Upper lobe of right lung (tissue), 1 donor: ENCODE measurements at places on chromosomes 1 and 21. TPM values are rescaled to one million over a fixed set of nuclear protein-coding genes. Genes with fewer than 3 reads are reported as not detected.
A peak's percentile ranks its signal among the peaks of the same experiment; 100 is the strongest.

DNA sequence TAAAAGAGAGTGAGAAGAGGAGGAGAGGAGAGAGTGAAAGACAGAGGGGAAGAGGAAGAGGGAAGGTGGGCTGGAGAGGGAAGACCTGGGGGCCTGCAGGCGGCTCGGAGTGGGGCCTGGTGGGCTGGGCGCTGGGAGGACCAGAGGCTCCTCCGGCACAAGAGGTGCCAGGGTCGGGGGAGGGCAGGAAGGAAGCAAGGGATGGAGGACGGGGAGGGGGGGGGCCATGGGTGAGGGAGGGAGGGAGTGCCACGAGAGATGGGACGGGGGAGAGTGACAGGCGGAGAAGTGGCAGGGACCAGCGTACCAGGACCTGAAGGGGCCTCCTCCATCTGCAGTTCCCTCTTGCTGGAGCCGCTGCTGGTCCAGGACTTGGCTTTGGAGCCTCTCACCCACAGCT is 87.7 kb downstream of the CASZ1 start:
- H3K4me1 ChIP-seq = peaks cover 6% of the 10 kb centered on the region
- H3K4me3 ChIP-seq = no peak overlapping the region
- H3K36me3 ChIP-seq = no peaks in the 10 kb centered on the region
- H3K27ac ChIP-seq = no peak overlapping the region
- H3K27me3 ChIP-seq = no peaks in the 10 kb centered on the region

The OLFML2B gene
- 17.5 TPM for total RNA-seq

- H3K4me1 ChIP-seq = peaks cover 5% of the 10 kb centered on the region
- no peak for DNase-seq
- no peaks in the 10 kb centered on the region for H3K36me3 ChIP-seq
- H3K4me3 ChIP-seq = no peak overlapping the region
- H3K27ac ChIP-seq = no peak overlapping the region
Observed at GRCh38 chr21:28142697-28143096, 850.0 kb downstream of the LTN1 start.

GRCh38 chr1:156214024-156214748 is 1.4 kb downstream of the PMF1 start:
- peaks cover 20% of the 10 kb centered on the region for H3K36me3 ChIP-seq
- peak overlapping the region; percentile 74 for H3K4me3 ChIP-seq
- DNase-seq = no peak
- peaks cover 33% of the 10 kb centered on the region for H3K4me1 ChIP-seq
- no peaks in the 10 kb centered on the region for H3K27me3 ChIP-seq

The OPTC gene
- total RNA-seq = not detected

The RPE65 gene
- not detected for total RNA-seq
